T-helper 17 cell (primary cell): ENCODE measurements at places on chromosomes 6 and 20. TPM values are rescaled to one million over a fixed set of nuclear protein-coding genes. Genes with fewer than 3 reads are reported as not detected.

Gene C20orf144
- total RNA-seq = 0.13 TPM

Gene HLA-DOA
- total RNA-seq = 5.1 TPM

Gene ABHD16B
- total RNA-seq = not detected

Gene TNXB
- total RNA-seq = 11.4 TPM

Gene NEURL2
- total RNA-seq = 2.1 TPM

Gene ELOVL2
- total RNA-seq = not detected

Gene COX4I2
- not detected for total RNA-seq

Gene GABRR1
- total RNA-seq = not detected

Gene HLA-DRA
- 117 TPM for total RNA-seq

Gene HCRTR2
- total RNA-seq = not detected

Gene ANKEF1
- total RNA-seq = 1.8 TPM

Gene FRK
- total RNA-seq = not detected

Gene PSORS1C2
- total RNA-seq = not detected

Gene MAS1
- not detected for total RNA-seq

Gene TAAR9
- total RNA-seq = not detected

Gene DNAAF9
- 6.5 TPM for total RNA-seq

Gene WFDC12
- total RNA-seq = not detected

Gene YIPF3
- total RNA-seq = 55.9 TPM

Gene MMUT
- total RNA-seq = 8.6 TPM

Gene MUCL3
- not detected for total RNA-seq

Gene MEP1A
- total RNA-seq = not detected

Gene PLN
- total RNA-seq = not detected

Gene FAM83C
- not detected for total RNA-seq

Gene ANGPT4
- not detected for total RNA-seq

Gene MUC22
- total RNA-seq = not detected

Gene KHDC1L
- not detected for total RNA-seq

Gene LPIN3
- total RNA-seq = 0.67 TPM
